ENCODE measurements at places on chromosomes 2 and 18.

- H3K4me3 ChIP-seq: no peak overlapping the region
- no peaks in the 10 kb centered on the region for H3K4me1 ChIP-seq
- H3K27ac ChIP-seq: no peak overlapping the region
- no peaks in the 10 kb centered on the region for H3K27me3 ChIP-seq
Measured at GRCh38 chr2:5977477-5977876, 285.3 kb downstream of the SOX11 start.

DNA sequence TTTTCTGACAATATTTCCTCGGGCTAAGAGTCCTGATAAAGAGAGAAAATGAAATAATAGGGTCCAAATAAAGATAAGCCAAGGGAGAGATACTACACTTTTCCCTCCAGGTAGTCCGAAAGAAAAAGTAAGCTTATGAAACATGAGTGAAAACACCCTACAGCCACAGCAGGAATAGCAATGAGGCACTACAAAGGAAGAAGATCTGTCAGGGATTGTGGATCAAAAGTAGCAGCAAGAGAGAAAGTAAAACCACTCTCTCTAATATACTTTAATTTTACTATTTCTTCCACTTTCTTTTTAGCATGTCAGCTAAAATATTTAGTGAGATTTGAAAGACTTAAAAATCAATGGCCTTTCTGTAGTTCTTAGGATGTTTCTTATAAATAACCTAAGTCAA is 1601.8 kb downstream of the LRP1B start:
- H3K4me3 ChIP-seq: no peak overlapping the region
- no peaks in the 10 kb centered on the region for H3K36me3 ChIP-seq
- DNase-seq: no peak
- H3K27me3 ChIP-seq: no peaks in the 10 kb centered on the region

DNA sequence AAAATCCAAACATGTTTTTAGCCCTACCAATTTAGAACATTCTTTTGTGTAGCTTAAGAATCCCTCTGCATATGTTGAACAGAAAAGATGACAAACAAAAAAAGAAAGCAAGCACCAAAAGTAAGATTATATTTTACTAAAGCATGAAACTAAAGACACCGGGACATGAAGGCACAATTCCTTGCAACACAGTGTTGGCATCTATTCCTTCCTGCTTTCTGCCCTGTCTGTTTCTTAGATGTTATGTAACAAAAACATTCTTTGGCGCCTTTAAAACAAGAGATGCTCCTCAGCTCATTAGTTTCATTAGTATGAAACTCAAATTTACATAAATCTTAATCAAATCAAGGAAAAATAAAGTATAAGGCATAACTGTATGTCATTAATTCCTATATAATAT is 106.6 kb downstream of the TMEM131 start:
- no peak for DNase-seq
- no peak overlapping the region for H3K27ac ChIP-seq
- no peak overlapping the region for H3K4me3 ChIP-seq
- peaks cover 18% of the 10 kb centered on the region for H3K36me3 ChIP-seq
- no peaks in the 10 kb centered on the region for H3K4me1 ChIP-seq

GRCh38 chr2:163656622-163657280 is 79.1 kb downstream of the FIGN start:
- H3K4me1 ChIP-seq: no peaks in the 10 kb centered on the region
- H3K27ac ChIP-seq: peak overlapping the region; percentile 63
- no peak for DNase-seq
- H3K36me3 ChIP-seq: no peaks in the 10 kb centered on the region

DNA sequence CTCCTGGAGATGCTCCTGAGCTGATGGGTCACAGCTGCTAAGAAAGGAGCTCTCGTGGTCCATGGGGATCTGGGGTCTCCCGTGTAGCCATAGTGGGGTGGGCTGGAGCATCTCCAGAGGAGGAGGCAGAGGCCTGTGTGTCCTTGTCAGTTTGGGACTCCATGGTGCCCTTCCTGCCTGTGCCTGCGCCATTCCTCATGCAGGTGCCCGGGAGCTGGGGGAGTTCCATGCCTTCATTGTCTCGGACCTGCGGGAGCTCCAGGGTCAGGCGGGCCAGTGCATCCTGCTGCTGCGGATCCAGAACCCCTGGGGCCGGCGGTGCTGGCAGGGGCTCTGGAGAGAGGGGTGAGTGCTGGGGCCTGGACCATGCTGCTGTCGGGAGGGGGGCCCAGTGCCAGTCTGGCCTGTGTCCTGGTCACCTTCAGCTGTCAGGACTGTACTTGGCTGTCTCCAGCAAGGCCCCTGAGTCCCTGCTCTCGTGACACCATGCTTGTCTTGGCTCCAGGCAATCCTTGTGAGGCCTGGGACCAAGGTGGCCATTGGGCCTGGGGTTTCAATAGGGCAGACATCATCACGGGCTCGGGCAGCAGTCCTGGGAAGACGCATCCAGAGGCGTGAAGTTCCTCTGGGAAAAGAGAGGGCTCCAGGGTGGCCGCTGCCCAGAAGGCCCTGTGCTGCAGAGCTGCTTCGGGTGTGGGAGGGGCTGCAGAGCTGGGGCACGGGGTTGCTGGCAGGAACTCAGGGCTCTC is 7.3 kb downstream of the CAPN10 start:
- no peak for DNase-seq
- peak overlapping the region; percentile 29 for H3K27ac ChIP-seq
- no peaks in the 10 kb centered on the region for H3K4me1 ChIP-seq
- H3K36me3 ChIP-seq: peaks cover 23% of the 10 kb centered on the region

GRCh38 chr2:132443106-132443505 is 26.5 kb downstream of the GPR39 start:
- no peaks in the 10 kb centered on the region for H3K4me1 ChIP-seq
- no peaks in the 10 kb centered on the region for H3K27me3 ChIP-seq
- H3K36me3 ChIP-seq: no peaks in the 10 kb centered on the region
- DNase-seq: no peak
- H3K4me3 ChIP-seq: no peak overlapping the region
- no peak overlapping the region for H3K27ac ChIP-seq

GRCh38 chr2:121480826-121481225 is 49.9 kb upstream of the RNU4ATAC start:
- no peaks in the 10 kb centered on the region for H3K27me3 ChIP-seq
- H3K4me1 ChIP-seq: peaks cover 55% of the 10 kb centered on the region
- H3K36me3 ChIP-seq: no peaks in the 10 kb centered on the region
- no peak for DNase-seq

DNA sequence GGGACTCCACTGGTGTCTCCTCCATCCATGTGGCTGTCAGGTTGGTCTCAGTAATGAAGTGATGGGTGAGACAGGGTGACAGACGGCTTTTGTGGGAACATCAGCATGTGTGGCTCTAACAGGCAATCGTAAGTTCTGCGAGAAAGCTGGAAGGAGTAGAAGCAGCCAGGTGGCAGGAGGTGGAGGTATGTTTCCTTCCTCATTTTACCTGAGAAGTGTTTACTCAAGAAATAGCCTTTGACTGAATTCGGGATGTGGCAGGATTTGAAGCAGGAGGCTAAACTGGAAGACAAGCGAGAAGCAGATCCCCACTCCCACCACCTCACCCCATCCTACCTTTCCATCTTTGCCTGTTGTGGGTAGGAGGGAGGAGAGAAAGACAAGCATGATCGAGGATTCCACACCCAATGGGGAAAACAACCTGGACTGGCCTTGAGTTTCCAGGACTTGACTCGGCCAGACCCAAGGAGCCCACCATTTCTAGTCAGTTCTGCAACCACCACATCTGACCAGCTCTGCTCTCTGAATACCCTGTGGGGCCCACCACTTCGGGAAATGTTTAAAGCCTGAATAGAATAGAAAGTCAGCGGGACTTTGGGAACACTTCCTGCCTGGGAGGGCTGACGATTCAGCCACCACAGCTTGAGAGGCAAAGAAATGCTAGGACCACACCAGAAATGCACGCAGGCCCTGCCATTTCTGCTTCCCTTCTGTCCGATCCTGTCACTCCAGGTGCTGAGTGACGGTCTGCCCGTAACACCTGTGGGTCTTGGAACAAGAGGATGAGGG is 1.2 kb downstream of the ABCG8 start:
- no peak overlapping the region for H3K4me3 ChIP-seq
- no peaks in the 10 kb centered on the region for H3K27me3 ChIP-seq
- H3K36me3 ChIP-seq: no peaks in the 10 kb centered on the region
- H3K27ac ChIP-seq: no peak overlapping the region
- DNase-seq: no peak

DNA sequence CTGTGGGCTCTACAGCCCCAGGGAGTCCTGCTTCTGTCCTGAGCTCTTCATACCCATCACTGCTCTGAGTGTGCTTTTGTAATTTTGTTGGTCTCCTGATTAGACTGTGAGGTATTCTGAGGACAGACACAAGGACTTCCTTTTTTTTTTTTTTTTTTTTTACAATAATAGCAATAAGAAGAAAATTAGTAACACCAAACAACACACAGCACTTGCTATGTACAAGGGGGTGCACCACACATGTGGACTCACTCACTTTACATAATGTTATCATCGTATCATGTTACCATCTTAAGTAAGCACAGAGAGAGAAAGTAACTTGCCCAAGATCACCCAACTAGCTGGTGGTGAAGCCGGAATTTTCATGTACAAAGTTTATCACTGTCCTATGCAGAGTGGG is 34.6 kb downstream of the MBP start:
- H3K27ac ChIP-seq: peak overlapping the region; percentile 17
- DNase-seq: no peak
- no peaks in the 10 kb centered on the region for H3K36me3 ChIP-seq
- H3K4me1 ChIP-seq: no peaks in the 10 kb centered on the region

GRCh38 chr2:180991820-180992219 is 11.4 kb downstream of the UBE2E3 start:
- H3K4me3 ChIP-seq: no peak overlapping the region
- H3K27me3 ChIP-seq: no peaks in the 10 kb centered on the region
- peaks cover 15% of the 10 kb centered on the region for H3K4me1 ChIP-seq
- H3K27ac ChIP-seq: no peak overlapping the region
- no peak for DNase-seq

GRCh38 chr2:176260689-176261088 is 8.6 kb upstream of the MTX2 start:
- no peak for DNase-seq
- no peaks in the 10 kb centered on the region for H3K4me1 ChIP-seq
- H3K4me3 ChIP-seq: no peak overlapping the region
- no peaks in the 10 kb centered on the region for H3K27me3 ChIP-seq
- no peaks in the 10 kb centered on the region for H3K36me3 ChIP-seq
- H3K27ac ChIP-seq: no peak overlapping the region

GRCh38 chr2:133676392-133677130 is 108.3 kb upstream of the NCKAP5 start:
- H3K27me3 ChIP-seq: no peaks in the 10 kb centered on the region
- H3K36me3 ChIP-seq: no peaks in the 10 kb centered on the region
- H3K4me3 ChIP-seq: no peak overlapping the region
- peak overlapping the region; percentile 81 for H3K27ac ChIP-seq
- DNase-seq: no peak
- no peaks in the 10 kb centered on the region for H3K4me1 ChIP-seq

All from right atrium auricular region (tissue), 2 donors.